ENCODE measurements at places on chromosomes 13 and 19. TPM values are rescaled to one million over a fixed set of nuclear protein-coding genes. Genes with fewer than 3 reads are reported as not detected.

The KIR3DL1 gene
- total RNA-seq = not detected

The CD70 gene
- 21.5 TPM for total RNA-seq

The TPRX2 gene
- not detected for total RNA-seq

The SULT2A1 gene
- not detected for total RNA-seq

The CYP2A6 gene
- total RNA-seq = not detected

The SH2D3A gene
- 16.9 TPM for total RNA-seq

The PSG6 gene
- total RNA-seq = not detected

The IZUMO2 gene
- not detected for total RNA-seq
